Retina (tissue), 1 donor: ENCODE measurements at places on chromosomes 1 and 21.

- no peak for DNase-seq
These were observed 18.7 kb downstream of the UBL4B start for GRCh38 chr1:110130989-110131388.

GRCh38 chr1:19811206-19811851 is 3.8 kb downstream of the RNF186 start:
- DNase-seq: no peak

- peak; percentile 64 for DNase-seq
These were observed 30.0 kb upstream of the ACP6 start for GRCh38 chr1:147700042-147701006.

GRCh38 chr21:45525910-45526306 is 16.3 kb downstream of the SLC19A1 start:
- DNase-seq: no peak

DNA sequence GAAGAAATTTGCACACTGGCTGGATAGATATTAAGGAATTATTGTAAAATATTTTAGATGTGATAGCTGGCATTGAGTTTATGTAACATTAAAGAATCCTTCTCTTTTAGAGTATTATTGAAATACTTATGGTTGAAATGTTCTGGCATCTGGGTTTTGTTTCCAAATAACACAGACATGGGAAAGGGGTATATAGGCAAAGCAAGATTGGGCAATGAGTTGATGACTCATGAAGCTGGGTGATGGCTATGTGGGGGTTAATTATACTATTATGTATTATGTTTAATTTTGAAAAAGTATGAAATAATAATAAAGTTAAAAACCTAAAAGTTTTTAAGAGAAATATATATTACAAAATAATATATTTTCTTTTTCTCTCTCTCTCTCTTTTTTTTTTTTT is 12.5 kb upstream of the PTPN14 start:
- no peak for DNase-seq

- DNase-seq: no peak
These were observed 859.5 kb downstream of the USP25 start for GRCh38 chr21:16589006-16589898.

DNA sequence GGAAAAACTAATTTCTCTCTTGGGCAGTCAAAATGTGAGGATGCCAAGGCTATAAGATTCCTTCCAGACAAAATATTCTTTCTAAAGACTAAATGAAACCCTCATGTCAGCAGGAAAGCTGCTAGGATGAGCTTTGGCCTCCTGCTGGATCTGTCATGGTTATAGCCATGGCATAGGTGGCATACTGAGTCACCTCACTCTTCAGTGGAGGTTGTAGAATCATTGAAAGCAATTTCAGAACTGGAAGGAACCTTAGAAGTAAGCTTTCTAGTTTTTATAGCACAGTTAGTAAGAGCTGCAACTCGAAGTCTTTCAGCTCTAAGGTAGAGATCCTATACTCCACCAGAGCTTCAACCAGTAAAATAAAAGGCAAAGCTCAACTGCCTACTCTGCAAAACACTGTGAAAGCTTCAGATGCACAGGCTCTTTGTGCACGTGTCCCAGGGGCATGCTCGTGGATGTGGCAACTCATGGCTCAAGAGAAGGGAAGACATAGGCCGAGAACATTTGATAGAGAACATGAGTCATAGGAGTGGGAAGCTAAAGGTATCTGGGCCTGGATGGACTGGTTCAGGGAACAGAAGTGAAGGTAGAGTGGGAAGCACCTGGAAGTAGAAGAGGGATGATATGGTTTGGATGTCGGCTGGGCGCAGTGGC is 5.8 kb downstream of the AVPR1B start:
- no peak for DNase-seq

DNA sequence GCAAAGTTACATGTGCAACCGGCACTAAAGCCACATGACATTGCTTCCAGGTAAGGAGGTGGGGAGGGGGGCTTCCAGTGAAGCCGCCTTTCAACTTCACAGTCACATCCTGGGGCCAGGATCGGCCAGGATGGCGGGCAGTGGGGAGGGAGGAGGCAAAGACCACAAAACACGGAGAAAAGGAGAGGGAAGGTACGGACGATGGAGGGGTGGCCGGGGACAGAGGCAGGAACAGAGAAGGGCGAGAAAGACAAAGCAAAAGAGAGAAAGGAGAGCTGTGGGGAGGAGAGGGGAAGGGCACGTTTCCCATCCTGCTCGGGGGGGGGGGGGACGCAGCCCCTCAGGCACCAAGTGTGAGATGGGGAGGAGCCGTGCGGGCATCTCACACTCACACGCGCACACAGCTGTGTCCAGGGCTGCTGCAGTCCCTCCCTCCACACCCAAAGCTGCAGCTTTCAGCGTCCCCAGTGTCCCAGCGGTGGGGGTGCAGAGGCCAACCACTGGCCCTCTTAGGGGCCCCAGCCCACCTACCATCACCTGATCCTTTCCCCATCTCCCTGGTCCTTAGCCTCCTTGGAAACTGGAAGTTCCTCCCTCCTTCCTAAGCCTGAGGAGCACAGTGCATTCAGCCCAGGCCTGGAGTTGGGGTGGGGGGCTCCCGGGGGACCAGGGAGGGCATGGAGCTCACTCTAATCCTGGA is 2.4 kb downstream of the SH2D5 start:
- DNase-seq: no peak

DNA sequence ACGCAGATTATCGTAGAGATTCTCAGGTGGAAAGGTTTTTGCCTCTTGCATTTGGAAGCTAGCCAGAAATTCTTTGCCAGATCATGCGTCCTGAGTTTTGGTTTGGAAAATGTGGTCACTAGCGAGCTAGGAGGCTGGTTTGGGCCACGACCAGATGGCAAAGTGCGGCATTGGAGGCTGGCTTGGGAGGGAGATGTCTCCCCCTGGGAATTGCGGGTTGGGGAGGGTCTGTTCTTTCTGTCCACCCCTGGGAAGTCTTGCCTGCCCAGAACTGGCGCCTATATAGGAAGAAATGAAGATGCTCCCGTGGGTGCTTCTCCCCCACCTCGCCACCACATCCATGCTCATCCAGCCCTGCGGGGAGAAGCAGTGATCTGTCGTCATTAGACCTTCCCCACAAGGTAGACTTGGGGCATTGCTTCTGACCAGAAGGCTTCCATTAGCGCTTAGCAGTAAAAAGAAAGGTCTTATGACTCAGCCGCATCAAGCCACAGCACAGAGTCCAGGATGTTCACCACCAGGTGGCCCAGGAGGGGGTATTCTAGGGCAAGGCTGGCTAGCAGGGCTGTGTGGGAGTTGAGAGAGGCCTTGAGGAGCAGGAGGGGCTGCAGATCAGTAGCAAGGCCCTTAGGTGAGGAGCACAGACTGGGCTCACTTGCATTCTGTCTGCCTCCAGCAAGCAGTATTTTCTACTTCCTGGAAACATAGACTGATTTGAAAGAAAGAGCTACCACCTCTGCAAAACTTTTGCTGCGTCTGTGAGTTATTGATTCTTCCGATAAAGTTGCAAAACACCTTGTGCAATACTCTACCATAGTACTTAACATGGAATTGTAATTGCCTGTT is 1.5 kb upstream of the PTP4A2 start:
- no peak for DNase-seq

DNA sequence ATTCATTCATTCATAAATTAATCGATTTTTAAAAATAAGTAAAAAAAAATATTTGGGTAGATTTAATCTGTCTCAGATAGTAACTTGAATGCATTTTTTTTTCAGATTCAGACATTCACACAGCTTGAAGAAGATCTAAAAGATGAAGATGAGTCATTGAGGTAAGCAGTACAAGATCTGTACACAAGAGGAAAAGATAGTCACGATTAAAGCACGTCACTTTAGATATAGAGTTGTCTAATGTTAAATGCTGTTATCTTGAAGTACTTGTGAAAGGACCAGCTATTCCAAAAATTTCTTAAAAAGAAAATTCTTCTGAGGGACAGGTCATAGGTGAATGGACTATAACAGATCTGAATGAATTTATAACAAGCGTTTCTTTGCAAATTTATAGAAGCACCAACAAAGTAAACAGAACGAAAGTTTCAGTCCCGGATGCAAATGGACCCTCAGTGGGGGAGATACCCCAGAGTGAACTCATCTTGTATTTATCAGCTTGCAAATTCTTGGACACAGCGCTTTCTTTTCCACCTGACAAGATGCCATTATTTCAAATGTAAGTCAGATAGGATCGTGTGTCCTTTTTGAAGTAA is 31.2 kb upstream of the MORC3 start:
- DNase-seq: no peak

GRCh38 chr1:63847308-63847910 is 73.6 kb downstream of the ROR1 start:
- no peak for DNase-seq

DNA sequence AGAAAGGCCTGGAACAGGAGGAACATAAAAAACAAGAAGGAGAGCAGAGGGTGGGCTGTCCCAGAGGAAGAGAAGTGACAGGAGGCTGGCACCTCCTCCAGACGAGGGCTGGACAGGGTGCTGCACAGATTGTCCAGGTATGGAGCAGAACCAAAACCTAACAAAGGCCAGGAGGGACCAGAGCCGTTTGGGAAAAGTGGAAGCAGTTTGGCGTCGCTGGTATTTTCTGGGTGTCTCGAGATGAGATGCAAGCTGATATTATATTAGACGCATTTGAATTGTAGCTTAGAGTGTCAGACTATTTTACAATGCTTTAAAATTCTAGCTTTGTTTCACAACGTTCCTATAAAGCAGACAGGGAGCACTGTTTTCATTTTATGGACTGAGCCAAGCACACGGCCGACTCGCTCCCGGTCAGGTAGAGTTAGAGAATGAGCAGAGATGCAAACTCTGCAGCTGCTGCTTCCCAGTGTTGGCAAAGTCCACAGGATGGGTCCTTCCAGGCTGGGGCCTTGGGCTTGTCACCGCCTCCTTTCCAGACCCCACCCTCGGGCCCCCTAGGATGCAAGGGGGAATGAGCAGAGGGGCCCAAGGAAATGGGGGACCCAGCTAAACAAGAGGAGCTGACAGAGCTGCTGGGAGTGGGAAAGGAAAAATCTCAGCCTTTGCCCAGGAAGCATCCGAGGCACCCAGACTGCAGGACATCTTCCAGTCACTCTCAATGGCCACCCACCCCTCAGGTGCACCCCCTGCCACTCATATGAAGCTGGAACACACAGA is 60.8 kb upstream of the TMPRSS2 start:
- no peak for DNase-seq

- DNase-seq: no peak
These were observed 80.6 kb downstream of the TGFBR3 start for GRCh38 chr1:91805311-91805801.

DNA sequence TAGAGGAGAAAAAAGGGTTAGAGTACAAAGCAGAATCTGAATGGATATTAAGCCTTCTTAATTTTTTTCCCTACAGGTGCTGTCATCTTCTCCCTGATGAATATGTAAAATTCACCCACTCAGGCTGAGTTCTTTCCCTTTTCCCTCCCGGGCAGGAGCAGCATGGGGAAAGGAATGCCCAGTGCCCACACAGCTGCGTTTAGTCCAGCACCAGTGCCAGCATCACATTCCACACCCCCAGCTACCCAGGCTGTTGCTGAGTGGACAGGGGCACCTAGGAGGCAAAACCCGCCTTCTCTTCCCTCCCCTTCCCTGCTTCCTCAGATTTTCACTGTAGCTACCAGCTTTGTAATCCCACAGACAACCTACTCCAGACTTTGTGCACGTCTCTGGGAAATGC is 3.4 kb upstream of the CADM3 start:
- no peak for DNase-seq

GRCh38 chr1:87204921-87205320 is 123.8 kb upstream of the LMO4 start:
- DNase-seq: no peak

DNA sequence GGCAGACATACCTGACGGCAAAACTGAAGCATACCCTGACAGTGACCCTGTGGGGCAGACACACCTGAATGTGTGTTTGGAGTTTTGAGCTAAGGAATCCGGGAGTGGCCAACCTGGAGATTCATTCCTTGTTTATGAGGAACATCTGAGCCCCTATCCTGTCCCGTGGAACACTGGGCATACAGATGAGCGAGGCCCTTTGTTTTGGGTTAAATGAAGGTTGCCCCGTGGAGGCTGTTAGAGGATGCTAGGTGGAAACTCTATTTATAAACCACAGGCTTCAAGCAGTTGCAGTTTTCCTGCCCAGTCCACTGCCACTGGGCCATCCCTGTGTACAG is 18.1 kb downstream of the GALNT2 start:
- DNase-seq: no peak

DNA sequence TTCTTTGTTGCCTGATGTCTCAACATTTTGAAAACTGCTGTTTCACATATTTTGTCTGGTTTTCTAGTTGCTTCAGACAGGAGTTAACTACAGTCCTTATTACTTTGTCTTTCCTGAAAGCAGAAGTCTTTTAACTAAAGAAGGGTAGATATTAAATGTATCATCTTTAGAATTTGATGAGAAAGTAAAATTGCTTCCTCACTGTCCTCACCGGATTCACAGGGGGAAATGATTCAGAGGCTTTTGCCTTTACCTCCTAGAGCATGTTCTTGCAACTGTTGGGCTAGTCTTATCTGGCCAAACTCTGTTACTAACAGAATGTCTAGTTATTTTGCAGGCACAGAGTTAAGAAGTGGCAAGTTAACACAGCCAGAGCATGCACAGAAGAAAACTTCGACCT is 107.2 kb upstream of the VAV3 start:
- DNase-seq: no peak

DNA sequence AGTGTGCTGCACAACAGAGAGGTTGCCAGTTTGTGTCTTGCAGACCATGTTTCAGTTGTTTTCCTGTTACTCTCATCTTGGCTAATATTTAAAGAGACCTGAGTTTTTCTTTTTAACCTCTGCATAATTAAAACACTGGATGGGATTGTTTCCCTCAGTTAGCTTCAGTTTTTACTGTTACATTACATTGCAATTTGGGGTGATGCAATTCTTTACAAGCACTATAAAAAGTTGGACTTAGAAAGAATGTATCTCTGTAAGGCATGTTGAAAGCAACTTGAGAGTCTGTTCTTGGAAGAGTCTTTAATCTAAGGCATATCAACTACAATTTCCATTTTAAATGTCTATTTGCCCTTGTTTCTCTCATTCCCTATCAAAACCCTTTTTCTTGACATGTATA is 99.1 kb downstream of the DNM3 start:
- DNase-seq: no peak

DNA sequence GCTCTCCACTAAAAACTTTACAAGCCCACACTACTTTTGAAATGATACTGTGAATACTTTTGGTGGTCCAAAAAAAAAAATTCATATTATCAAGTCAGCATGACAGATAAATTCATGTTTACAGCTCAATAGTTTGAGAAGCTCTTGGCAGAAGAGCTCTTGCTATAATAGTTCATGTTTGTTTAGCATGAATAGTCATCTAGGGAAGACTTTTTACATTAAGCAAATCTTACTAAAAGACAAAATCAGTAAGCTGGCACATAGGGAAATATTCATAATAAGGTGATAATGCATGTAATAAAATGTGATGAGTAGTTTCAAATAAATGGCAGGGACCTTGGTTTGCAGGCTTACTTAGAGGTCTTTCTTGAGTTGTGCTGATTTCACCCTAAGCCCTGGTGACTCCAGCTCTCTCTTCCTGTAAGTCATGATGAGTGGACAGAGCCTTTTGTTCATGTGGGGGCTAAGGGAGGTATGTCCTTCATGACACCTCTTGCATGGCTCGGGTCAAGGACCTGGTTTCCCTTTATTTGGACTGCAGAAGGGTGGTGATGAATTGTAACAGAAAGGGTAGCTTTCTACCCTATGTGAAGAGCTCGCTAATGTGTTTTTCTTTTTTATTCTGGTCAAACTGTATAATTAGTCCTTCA is 166.7 kb downstream of the GABPA start:
- DNase-seq: no peak

- DNase-seq: no peak
These were observed 344.6 kb downstream of the RYR2 start for GRCh38 chr1:237386362-237387143.
